ENCODE measurements at places on chromosomes 4 and X.
A peak's percentile ranks its signal among the peaks of the same experiment; 100 is the strongest.

- H3K36me3 ChIP-seq = no peaks in the 10 kb centered on the region
- H3K4me3 ChIP-seq = no peak overlapping the region
- H3K27ac ChIP-seq = no peak overlapping the region
- H3K27me3 ChIP-seq = peaks cover 13% of the 10 kb centered on the region
- no peak for DNase-seq
Observed at GRCh38 chr4:6002926-6003325, 15.3 kb downstream of the C4orf50 start.

DNA sequence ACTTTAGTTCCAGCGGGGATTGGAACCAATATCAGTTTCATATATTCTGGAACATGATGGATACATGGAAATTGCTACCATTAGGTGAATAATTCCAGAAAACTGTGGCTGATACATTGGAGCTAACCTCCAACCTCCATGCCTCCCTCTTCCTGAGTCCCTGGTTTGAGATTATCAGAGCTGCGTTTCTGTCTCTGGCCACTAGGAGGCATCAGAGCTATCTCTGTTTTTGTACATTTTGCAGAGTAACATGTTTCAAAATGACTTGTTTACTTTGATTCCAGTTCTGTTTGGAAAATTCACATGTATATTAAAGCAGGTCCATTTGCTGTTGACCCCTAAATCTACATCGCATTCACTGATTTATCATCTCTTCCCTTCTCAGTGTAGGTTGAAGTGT is 2.4 kb upstream of the RAB40AL start:
- no peak overlapping the region for H3K4me3 ChIP-seq
- H3K27me3 ChIP-seq = no peaks in the 10 kb centered on the region
- H3K36me3 ChIP-seq = no peaks in the 10 kb centered on the region
- no peaks in the 10 kb centered on the region for H3K4me1 ChIP-seq
- H3K27ac ChIP-seq = no peak overlapping the region

- H3K36me3 ChIP-seq = no peaks in the 10 kb centered on the region
- H3K27ac ChIP-seq = no peak overlapping the region
- no peak for DNase-seq
Observed at GRCh38 chr4:136571315-136571714, 961.0 kb downstream of the PCDH18 start.

GRCh38 chr4:28278676-28279075 is 1418.0 kb downstream of the STIM2 start:
- no peak for DNase-seq
- no peak overlapping the region for H3K27ac ChIP-seq
- no peaks in the 10 kb centered on the region for H3K36me3 ChIP-seq
- H3K4me1 ChIP-seq = no peaks in the 10 kb centered on the region
- no peaks in the 10 kb centered on the region for H3K27me3 ChIP-seq

GRCh38 chr4:81758574-81759264 is 287.0 kb upstream of the RASGEF1B start:
- no peak overlapping the region for H3K4me3 ChIP-seq
- H3K36me3 ChIP-seq = no peaks in the 10 kb centered on the region
- no peak for DNase-seq

DNA sequence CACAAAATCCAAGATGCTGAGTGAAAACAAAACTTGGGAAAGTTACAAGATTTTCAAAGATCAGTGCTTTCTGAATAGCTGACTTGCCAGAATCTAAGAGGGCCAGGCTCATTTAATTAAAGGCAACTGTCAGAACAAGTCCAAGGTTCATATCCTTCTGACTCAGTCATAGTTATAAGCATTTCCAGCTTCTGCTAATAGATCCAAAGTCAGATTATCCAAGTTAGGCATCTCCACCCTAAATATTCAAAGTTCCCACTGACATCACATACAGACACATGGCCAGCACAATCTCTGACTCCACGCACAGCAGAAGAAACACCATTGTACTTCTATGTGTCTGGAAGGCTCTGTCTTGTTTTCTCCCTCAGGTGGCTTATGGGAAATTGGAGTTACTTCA is 41.8 kb downstream of the GASK1B start:
- no peaks in the 10 kb centered on the region for H3K4me1 ChIP-seq
- no peak for DNase-seq
- H3K27me3 ChIP-seq = no peaks in the 10 kb centered on the region
- H3K27ac ChIP-seq = no peak overlapping the region

DNA sequence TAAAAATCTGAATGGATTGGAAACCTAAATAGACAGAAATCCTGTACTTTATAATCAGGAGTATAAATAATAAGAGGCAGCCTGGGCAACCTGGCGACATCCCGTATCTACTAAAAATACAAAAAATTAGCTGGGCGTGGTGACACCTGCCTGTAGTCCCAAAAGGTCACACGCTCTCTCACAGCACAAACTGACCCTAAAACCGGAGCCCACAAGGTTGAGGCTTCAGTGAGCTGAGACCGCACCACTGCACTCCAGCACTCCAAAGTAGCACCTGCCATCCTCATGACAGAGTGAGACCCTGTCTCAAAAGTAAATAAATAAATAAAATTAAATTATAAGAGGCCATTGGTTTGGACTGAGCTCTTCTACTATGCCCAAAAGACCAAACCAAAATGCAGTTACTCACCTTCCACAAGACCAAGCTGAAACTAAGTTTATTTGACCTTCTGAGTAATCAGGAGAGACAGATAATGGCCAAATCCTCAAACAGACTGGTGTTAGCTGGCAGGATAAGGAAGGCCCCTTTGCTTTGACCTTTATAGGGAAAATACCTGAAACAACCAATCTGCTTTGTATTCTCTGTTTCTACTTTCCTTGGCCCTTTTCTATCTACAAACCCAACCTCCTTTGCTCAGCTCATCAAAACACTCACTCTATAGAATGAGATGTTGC is 3.2 kb upstream of the GRSF1 start:
- no peak for DNase-seq
- no peak overlapping the region for H3K4me3 ChIP-seq
- H3K36me3 ChIP-seq = peaks cover 1% of the 10 kb centered on the region
- H3K27me3 ChIP-seq = no peaks in the 10 kb centered on the region
- H3K4me1 ChIP-seq = peaks cover 20% of the 10 kb centered on the region

GRCh38 chr4:93775551-93775950 is 53.0 kb upstream of the ATOH1 start:
- no peak overlapping the region for H3K27ac ChIP-seq
- no peaks in the 10 kb centered on the region for H3K27me3 ChIP-seq
- no peaks in the 10 kb centered on the region for H3K4me1 ChIP-seq
- no peak overlapping the region for H3K4me3 ChIP-seq
- no peak for DNase-seq

DNA sequence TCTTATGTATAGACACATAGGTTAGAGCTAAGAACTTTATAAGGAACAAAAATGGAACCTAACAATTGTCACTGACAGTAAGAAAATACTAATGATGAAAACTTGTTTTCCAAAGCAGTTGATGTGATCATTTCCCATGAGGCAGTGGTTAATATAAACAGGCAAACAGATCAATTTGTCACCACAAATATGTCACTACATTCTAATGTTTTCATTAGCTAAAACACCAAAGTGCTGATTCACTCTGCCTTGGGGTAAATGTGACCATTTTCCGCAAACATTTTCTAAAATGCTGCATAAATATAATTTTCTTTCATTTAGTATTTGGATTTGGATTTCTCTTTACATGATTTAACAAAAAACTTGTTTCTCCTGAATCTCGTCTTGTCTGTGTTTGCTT is 408.9 kb upstream of the CTSO start:
- no peaks in the 10 kb centered on the region for H3K27me3 ChIP-seq
- no peak overlapping the region for H3K27ac ChIP-seq
- H3K4me1 ChIP-seq = no peaks in the 10 kb centered on the region
- DNase-seq = no peak
- H3K4me3 ChIP-seq = no peak overlapping the region

DNA sequence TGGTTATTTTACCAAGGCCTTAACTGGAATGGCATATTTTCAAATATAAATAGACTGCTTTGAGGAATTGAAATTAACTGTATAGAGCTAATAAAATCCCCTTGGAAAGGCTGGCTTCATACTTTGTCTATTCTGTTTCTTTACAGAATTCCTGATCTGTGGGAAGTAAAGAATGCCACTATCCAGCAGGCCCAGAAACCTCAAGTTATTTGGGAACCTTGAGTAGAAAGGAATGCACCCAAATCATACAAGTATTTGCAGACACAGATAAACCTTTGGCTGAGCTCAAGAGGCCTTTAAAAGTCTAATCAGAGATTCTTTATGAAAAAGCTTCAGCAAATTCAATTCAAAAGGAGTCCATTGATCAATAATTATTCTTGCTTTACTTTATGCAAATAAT is 975.7 kb upstream of the PABPC4L start:
- H3K27ac ChIP-seq = no peak overlapping the region
- no peak overlapping the region for H3K4me3 ChIP-seq
- H3K27me3 ChIP-seq = no peaks in the 10 kb centered on the region
- no peaks in the 10 kb centered on the region for H3K4me1 ChIP-seq

- peak within 1 kb of the TSS; percentile 84 for H3K4me3 ChIP-seq
- peaks cover 5% of the 10 kb centered on the region for H3K27me3 ChIP-seq
- peak; percentile 94 for DNase-seq
Observed at GRCh38 chr4:75630174-75630936, at the start of gene CDKL2. TSS of gene CDKL2 (minus strand) at chr4:75630528. CDS start at chr4:75625988, 4,540 bp downstream.

GRCh38 chr4:105107095-105107856 is 39.4 kb upstream of the TET2 start:
- no peaks in the 10 kb centered on the region for H3K4me1 ChIP-seq
- no peak overlapping the region for H3K4me3 ChIP-seq
- peaks cover 17% of the 10 kb centered on the region for H3K27me3 ChIP-seq
- H3K36me3 ChIP-seq = no peaks in the 10 kb centered on the region
- no peak overlapping the region for H3K27ac ChIP-seq

GRCh38 chrX:32851556-32851955 is 359.8 kb downstream of the DMD start:
- no peaks in the 10 kb centered on the region for H3K27me3 ChIP-seq
- H3K27ac ChIP-seq = no peak overlapping the region
- DNase-seq = no peak
- H3K4me3 ChIP-seq = no peak overlapping the region
- H3K36me3 ChIP-seq = no peaks in the 10 kb centered on the region

GRCh38 chr4:183395395-183395794 is 49.0 kb upstream of the CDKN2AIP start:
- peaks cover 28% of the 10 kb centered on the region for H3K27me3 ChIP-seq
- H3K27ac ChIP-seq = no peak overlapping the region
- no peak for DNase-seq
- H3K4me3 ChIP-seq = no peak overlapping the region

DNA sequence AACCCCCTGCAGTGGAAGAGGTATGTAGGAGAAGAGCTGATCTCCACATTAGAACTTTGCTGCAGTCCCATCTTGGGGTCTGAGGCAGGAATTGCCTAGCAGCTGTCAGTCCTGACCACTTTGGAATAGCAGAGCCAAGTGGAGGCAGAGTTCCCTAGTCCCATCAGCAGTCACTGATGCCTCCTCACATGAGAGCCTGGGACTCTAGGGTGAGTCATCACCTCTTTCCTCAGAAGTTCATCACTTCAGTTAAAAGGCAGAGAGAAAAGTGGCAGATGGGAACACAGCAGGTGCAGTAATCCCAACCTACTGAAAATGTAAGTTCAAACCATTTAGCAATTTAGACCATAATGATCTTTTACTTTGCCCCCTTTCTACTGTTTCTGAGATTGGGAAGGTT is 73.9 kb upstream of the MED14 start:
- no peaks in the 10 kb centered on the region for H3K4me1 ChIP-seq
- no peak for DNase-seq
- H3K4me3 ChIP-seq = no peak overlapping the region
- no peak overlapping the region for H3K27ac ChIP-seq

GRCh38 chr4:185463541-185463940 is 8.0 kb downstream of the CCDC110 start:
- DNase-seq = no peak
- H3K27ac ChIP-seq = no peak overlapping the region
- peaks cover 57% of the 10 kb centered on the region for H3K27me3 ChIP-seq

- no peak for DNase-seq
- H3K36me3 ChIP-seq = no peaks in the 10 kb centered on the region
- no peak overlapping the region for H3K4me3 ChIP-seq
- H3K27ac ChIP-seq = no peak overlapping the region
- no peaks in the 10 kb centered on the region for H3K4me1 ChIP-seq
Observed at GRCh38 chr4:138522366-138522765, 280.2 kb upstream of the SLC7A11 start.

- H3K27me3 ChIP-seq = peaks cover 52% of the 10 kb centered on the region
- no peak overlapping the region for H3K4me3 ChIP-seq
- H3K36me3 ChIP-seq = no peaks in the 10 kb centered on the region
- H3K27ac ChIP-seq = no peak overlapping the region
Observed at GRCh38 chr4:168811786-168812651, 198.0 kb downstream of the CBR4 start.

DNA sequence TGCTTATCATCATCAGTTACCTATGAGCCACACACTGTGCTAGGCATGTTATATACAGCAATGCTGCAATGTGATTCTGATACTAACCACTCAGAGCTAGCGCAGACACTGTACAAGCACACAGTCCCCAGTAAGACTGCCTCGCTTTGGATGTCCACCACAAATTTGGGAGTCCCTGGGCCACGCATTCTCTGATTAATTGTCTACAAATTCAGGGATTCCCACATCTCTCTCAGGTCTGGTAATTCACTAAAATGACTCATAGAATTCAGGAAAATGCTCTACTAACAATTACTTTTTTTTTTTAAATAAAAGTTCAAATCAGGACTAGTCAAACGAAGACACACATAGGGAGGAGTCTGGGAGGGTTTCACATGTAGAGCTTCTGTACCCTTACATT is 652.1 kb upstream of the AADAT start:
- no peak overlapping the region for H3K27ac ChIP-seq
- H3K27me3 ChIP-seq = no peaks in the 10 kb centered on the region
- H3K4me3 ChIP-seq = no peak overlapping the region
- no peak for DNase-seq
- H3K36me3 ChIP-seq = no peaks in the 10 kb centered on the region

GRCh38 chr4:158811216-158811540 is 42.4 kb downstream of the FNIP2 start:
- peaks cover 12% of the 10 kb centered on the region for H3K36me3 ChIP-seq
- H3K27me3 ChIP-seq = no peaks in the 10 kb centered on the region
- no peak for DNase-seq

Data from activated CD8-positive, alpha-beta memory T cell treated with anti-CD3 and anti-CD28 coated beads, Interleukin-2, amount 10 ng/mL, durations not matched to agents 7 days and 5 days (primary cell).